ENCODE measurements at places on chromosomes 1 and 21. TPM values are rescaled to one million over a fixed set of nuclear protein-coding genes. Genes with fewer than 3 reads are reported as not detected.

LINGO4 gene
- 0.27 TPM for polyA plus RNA-seq

E2F2 gene
- polyA plus RNA-seq, result 0.05 TPM

GMEB1 gene
- polyA plus RNA-seq, result 2.2 TPM

ADCY10 gene
- 0.19 TPM for polyA plus RNA-seq

CA14 gene
- polyA plus RNA-seq, result 0.14 TPM

CFHR3 gene
- 0.15 TPM for polyA plus RNA-seq

SLC2A5 gene
- polyA plus RNA-seq, result 0.19 TPM

DNA sequence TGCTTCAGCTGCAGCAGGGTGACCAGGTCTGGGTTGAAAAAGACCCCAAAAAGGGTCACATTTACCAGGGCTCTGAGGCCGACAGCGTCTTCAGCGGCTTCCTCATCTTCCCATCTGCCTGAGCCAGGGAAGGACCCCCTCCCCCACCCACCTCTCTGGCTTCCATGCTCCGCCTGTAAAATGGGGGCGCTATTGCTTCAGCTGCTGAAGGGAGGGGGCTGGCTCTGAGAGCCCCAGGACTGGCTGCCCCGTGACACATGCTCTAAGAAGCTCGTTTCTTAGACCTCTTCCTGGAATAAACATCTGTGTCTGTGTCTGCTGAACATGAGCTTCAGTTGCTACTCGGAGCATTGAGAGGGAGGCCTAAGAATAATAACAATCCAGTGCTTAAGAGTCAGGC lies 2.9 kb downstream of the C1QA start:
- DNase-seq, result no peak
- H3K36me3 ChIP-seq, result no peaks in the 10 kb centered on the region
- peaks cover 4% of the 10 kb centered on the region for H3K4me1 ChIP-seq
- no peaks in the 10 kb centered on the region for H3K27me3 ChIP-seq

GRCh38 chr1:43789604-43790550 lies 82.5 kb downstream of the ST3GAL3 start:
- no peaks in the 10 kb centered on the region for H3K4me1 ChIP-seq
- no peak overlapping the region for H3K4me3 ChIP-seq
- no peaks in the 10 kb centered on the region for H3K36me3 ChIP-seq
- H3K27me3 ChIP-seq, result no peaks in the 10 kb centered on the region
- H3K27ac ChIP-seq, result no peak overlapping the region

GRCh38 chr21:46006547-46007491 lies 25.2 kb downstream of the COL6A1 start:
- H3K4me3 ChIP-seq, result no peak overlapping the region
- H3K4me1 ChIP-seq, result no peaks in the 10 kb centered on the region
- H3K36me3 ChIP-seq, result no peaks in the 10 kb centered on the region
- no peak for DNase-seq
- no peaks in the 10 kb centered on the region for H3K27me3 ChIP-seq

GRCh38 chr1:197307551-197307950 lies 39.5 kb downstream of the CRB1 start:
- no peaks in the 10 kb centered on the region for H3K27me3 ChIP-seq
- H3K4me1 ChIP-seq, result no peaks in the 10 kb centered on the region
- no peak overlapping the region for H3K4me3 ChIP-seq
- H3K27ac ChIP-seq, result no peak overlapping the region

DNA sequence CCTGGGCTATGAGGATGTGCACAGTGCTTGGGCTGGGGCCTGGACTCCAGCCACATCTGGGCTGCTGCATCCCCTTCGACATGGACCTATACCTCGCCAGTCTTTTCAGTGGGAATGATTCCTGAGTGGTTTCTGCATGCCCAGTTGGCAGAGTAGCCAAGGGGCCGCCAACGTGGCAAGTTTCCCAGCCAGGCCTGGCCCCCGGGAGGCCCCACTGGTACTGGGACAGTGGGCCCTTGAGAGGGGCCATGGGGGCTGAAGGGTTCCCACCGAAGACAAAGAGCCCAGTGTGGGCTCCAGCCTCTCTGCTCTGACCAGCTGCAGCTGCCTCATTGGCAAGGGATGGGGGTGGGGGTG lies 15.4 kb downstream of the RAP1GAP start:
- H3K4me1 ChIP-seq, result peaks cover 4% of the 10 kb centered on the region
- no peak for DNase-seq
- no peak overlapping the region for H3K27ac ChIP-seq

DNA sequence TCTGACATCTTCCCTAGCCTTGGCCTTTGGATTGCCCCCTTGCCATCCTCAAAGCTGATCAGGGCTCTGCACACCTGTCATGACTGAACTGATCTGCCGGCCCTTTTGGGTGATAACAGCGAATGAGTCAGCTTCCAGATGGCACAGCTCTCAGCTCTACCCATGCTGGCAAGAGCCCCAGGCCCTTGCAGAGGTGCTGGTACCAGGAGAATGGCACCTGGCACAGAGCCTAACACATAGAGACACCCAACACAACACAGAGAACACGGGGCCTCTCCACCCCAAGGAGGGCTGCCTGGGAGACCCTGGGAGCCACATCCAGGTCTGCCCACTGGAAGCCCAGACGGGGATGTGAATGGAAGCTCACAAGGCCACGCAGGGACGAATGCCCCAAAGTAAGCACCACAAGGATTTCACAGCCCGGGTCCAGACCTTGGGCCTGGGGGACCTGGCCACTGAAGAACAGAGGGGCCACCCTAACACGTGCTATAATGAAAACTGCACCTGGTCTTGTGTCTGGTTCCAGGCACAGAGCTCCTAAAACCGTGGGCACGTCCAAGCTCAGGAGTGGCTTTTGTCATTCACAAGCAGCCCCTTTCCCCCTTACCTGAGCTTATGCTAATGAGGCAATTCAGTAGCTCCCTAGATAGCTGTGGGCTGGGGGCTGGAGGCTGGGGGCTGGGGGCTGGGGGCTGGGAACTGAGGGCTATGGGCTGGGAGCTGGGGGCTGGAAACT lies 160.5 kb downstream of the NPHP4 start:
- H3K27ac ChIP-seq, result no peak overlapping the region
- H3K4me1 ChIP-seq, result no peaks in the 10 kb centered on the region
- H3K4me3 ChIP-seq, result no peak overlapping the region
- DNase-seq, result peak; percentile 64
- H3K36me3 ChIP-seq, result no peaks in the 10 kb centered on the region
- H3K27me3 ChIP-seq, result no peaks in the 10 kb centered on the region

DNA sequence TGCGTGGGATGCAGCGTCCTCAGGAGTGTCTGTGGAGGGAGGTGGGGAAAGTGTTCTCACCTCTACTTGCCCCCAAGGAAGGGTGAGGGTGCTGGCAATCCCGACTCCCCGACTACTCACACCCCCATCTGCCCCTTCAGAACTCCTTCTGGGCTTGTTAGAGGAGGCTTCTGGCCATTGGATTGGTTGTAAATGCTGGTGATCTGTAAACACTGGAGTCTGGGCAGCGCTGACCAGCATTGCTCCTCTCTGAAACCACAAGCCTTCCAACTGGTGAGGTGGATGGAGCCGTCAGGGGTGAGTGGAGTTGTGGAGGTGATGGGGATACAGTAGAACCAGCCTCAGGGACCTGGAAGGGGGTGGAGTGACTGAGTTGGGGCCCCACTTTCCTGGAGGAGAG lies 59.3 kb downstream of the NKAIN1 start:
- no peaks in the 10 kb centered on the region for H3K36me3 ChIP-seq
- H3K4me3 ChIP-seq, result no peak overlapping the region
- no peaks in the 10 kb centered on the region for H3K4me1 ChIP-seq
- H3K27ac ChIP-seq, result no peak overlapping the region
- H3K27me3 ChIP-seq, result no peaks in the 10 kb centered on the region

GRCh38 chr1:208217781-208218180 lies 26.4 kb downstream of the PLXNA2 start:
- no peaks in the 10 kb centered on the region for H3K27me3 ChIP-seq
- no peaks in the 10 kb centered on the region for H3K36me3 ChIP-seq
- H3K4me3 ChIP-seq, result no peak overlapping the region
- H3K4me1 ChIP-seq, result peaks cover 17% of the 10 kb centered on the region
- no peak overlapping the region for H3K27ac ChIP-seq

GRCh38 chr1:168980656-168981055 lies 125.8 kb upstream of the ATP1B1 start:
- DNase-seq, result no peak
- no peaks in the 10 kb centered on the region for H3K36me3 ChIP-seq
- H3K27ac ChIP-seq, result no peak overlapping the region
- H3K4me1 ChIP-seq, result no peaks in the 10 kb centered on the region
- no peaks in the 10 kb centered on the region for H3K27me3 ChIP-seq

GRCh38 chr1:167648978-167649744 lies 19.1 kb downstream of the RCSD1 start:
- DNase-seq, result no peak
- H3K4me3 ChIP-seq, result no peak overlapping the region
- no peaks in the 10 kb centered on the region for H3K27me3 ChIP-seq
- no peaks in the 10 kb centered on the region for H3K4me1 ChIP-seq

- H3K4me3 ChIP-seq, result no peak overlapping the region
- H3K36me3 ChIP-seq, result no peaks in the 10 kb centered on the region
- no peak overlapping the region for H3K27ac ChIP-seq
- peak; percentile 92 for DNase-seq
Measured at GRCh38 chr1:6350416-6351088, 43.0 kb downstream of the ACOT7 start.

GRCh38 chr1:16925635-16926490 lies 4.1 kb downstream of the CROCC start:
- H3K27me3 ChIP-seq, result no peaks in the 10 kb centered on the region
- H3K4me1 ChIP-seq, result peaks cover 8% of the 10 kb centered on the region
- DNase-seq, result no peak
- H3K4me3 ChIP-seq, result no peak overlapping the region
- H3K36me3 ChIP-seq, result no peaks in the 10 kb centered on the region

GRCh38 chr21:32093646-32094462 lies 185.0 kb downstream of the MIS18A start:
- H3K4me1 ChIP-seq, result no peaks in the 10 kb centered on the region
- no peaks in the 10 kb centered on the region for H3K27me3 ChIP-seq
- no peak for DNase-seq
- H3K4me3 ChIP-seq, result no peak overlapping the region

DNA sequence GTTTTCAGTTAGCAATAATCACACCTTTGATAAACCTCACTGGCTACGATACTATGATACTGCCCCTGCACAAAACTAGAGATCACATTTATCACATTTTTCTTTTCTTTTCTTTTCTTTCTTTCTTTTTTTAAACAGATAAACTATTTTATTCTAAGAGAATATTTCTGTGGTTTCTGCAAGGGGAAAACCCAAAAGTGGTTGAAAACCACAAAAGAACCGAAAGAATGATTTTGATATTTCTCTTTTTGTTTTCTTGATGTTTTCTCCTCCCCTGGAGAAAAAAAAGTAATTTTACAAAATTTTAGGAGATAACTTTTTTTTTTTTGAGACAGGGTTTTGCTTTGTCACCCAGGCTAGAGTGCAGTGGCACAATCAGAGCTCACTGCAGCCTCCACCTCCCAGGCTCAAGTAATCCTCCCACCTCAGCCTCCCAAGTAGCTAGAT lies 18.4 kb upstream of the FRRS1 start:
- no peak overlapping the region for H3K27ac ChIP-seq
- no peak overlapping the region for H3K4me3 ChIP-seq
- no peaks in the 10 kb centered on the region for H3K27me3 ChIP-seq

GRCh38 chr1:121483961-121484424 lies 299.2 kb downstream of the SRGAP2C start:
- H3K27me3 ChIP-seq, result no peaks in the 10 kb centered on the region
- H3K27ac ChIP-seq, result no peak overlapping the region
- H3K4me1 ChIP-seq, result no peaks in the 10 kb centered on the region
- H3K36me3 ChIP-seq, result no peaks in the 10 kb centered on the region
- H3K4me3 ChIP-seq, result no peak overlapping the region
- DNase-seq, result no peak

GRCh38 chr1:168514455-168514854 lies 29.3 kb downstream of the XCL2 start:
- no peak for DNase-seq
- no peak overlapping the region for H3K4me3 ChIP-seq
- no peaks in the 10 kb centered on the region for H3K4me1 ChIP-seq
- no peaks in the 10 kb centered on the region for H3K27me3 ChIP-seq
- H3K27ac ChIP-seq, result no peak overlapping the region
- no peaks in the 10 kb centered on the region for H3K36me3 ChIP-seq

- no peak overlapping the region for H3K4me3 ChIP-seq
- H3K27me3 ChIP-seq, result no peaks in the 10 kb centered on the region
- no peak for DNase-seq
- H3K36me3 ChIP-seq, result no peaks in the 10 kb centered on the region
- no peak overlapping the region for H3K27ac ChIP-seq
Measured at GRCh38 chr1:63794939-63795378, 21.1 kb downstream of the ROR1 start.

- DNase-seq, result no peak
- H3K36me3 ChIP-seq, result no peaks in the 10 kb centered on the region
- no peak overlapping the region for H3K4me3 ChIP-seq
- peaks cover 10% of the 10 kb centered on the region for H3K4me1 ChIP-seq
Measured at GRCh38 chr1:230377324-230377723, 48.8 kb downstream of the PGBD5 start.

DNA sequence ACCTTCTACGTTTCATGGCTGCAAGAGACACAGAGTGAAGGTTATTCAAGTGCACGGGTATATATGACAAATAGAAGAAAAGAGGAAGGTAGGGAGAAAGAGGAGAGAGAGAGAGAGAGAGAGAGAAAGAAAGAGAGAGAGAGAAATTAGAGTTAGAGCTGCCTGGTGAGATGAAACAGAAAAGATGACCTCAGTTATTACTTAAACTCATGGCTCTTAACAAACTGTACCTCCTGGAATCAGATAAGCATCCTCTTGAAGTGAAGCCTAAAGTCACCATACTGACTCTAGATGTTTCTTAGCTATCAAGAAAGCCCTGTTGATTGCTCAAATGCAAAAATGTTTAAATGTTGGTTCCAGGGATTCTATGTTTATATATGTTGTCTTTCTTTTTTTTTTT lies 597.7 kb upstream of the ZP4 start:
- H3K27ac ChIP-seq, result no peak overlapping the region
- no peak for DNase-seq
- H3K4me1 ChIP-seq, result no peaks in the 10 kb centered on the region
- H3K27me3 ChIP-seq, result no peaks in the 10 kb centered on the region

DNA sequence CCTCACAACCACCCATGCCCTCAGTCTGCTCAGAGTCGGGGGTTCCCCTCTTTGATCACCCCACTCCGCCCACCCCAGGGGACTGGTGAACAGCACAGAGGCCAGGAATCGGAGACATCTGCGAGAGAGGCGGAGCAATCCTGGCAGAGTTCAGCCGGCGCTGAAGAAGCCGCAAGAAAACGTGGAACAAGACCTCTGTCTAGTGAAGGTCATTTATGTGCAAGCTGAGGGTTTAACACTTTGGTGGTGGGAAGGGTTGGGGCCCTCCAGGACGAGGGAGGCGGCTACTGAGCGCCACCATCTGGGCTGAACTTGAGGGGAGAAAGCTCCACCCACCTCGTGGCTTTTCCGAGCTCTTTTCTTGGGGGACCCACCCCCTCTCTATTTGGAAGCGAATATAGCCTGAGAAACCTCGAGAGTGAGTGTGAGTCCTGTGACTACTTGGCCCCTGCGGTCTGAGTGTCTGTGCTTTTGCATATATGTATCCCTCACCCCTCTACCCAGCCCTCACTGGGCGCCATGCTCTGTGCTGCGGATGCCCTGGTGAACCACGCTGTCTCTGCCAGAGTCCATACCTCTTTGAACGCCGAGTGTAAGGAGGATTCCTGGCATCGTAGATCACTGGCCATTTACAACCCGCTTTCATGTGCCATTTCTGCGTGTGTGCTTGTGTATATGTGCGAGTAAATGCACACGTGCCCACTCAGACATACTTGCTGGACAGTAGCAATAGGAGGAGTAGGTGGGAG lies 1.2 kb upstream of the EPHA10 start:
- no peaks in the 10 kb centered on the region for H3K4me1 ChIP-seq
- no peak for DNase-seq
- no peaks in the 10 kb centered on the region for H3K36me3 ChIP-seq
- no peak overlapping the region for H3K27ac ChIP-seq
- no peak overlapping the region for H3K4me3 ChIP-seq
- peaks cover 32% of the 10 kb centered on the region for H3K27me3 ChIP-seq
